ENCODE measurements at places on chromosomes 13 and 19. TPM values are rescaled to one million over a fixed set of nuclear protein-coding genes. Genes with fewer than 3 reads are reported as not detected.

GRCh38 chr19:30096596-30097370, 154.7 kb downstream of the URI1 start:
- no peak for DNase-seq
- no peaks in the 10 kb centered on the region for H3K4me1 ChIP-seq
- no peaks in the 10 kb centered on the region for H3K36me3 ChIP-seq
- H3K27me3 ChIP-seq: peaks cover 8% of the 10 kb centered on the region

- H3K4me3 ChIP-seq: no peak overlapping the region
- no peak for DNase-seq
- peaks cover 14% of the 10 kb centered on the region for H3K36me3 ChIP-seq
These were observed 56.5 kb downstream of the INTS6 start for GRCh38 chr13:51396352-51396751.

DNA sequence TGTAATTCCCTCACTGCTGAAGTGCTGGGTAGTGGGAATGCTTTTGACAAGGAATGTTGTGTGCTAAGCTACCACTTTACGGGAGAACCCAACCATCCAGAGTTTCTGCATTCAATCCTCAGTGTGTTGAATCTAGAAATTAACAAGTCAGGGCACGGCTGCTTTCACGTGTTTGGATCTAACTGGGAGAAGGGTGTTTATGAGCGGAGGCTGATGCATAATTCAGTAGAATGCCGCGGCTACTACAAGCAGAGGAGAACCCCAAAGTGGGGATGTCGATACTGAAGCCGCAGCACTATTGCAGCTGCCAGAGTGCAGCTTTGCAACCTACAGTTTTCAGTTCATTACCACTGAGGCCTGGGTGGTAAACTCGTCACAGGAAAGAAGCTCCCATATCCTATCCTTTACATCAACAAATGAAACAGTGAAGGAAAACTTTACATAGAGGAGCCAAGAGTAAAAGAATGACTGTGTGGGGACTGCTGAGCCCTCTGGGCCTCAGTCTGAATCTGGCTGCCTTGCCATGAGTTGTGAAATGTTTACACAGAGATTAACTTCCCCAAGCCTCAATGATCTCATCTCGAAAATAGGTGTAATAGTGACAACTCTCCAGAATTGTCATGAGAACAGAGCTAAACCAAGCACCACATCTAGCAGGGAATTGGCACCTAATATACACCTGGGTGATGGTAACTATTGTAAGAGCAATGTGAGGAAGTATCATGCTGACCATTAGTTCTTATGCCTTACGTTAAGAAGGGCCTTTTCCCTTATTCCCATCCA, 531.7 kb downstream of the MYO16 start:
- H3K4me3 ChIP-seq: no peak overlapping the region
- no peak for DNase-seq
- H3K27me3 ChIP-seq: no peaks in the 10 kb centered on the region
- no peak overlapping the region for H3K27ac ChIP-seq

DNA sequence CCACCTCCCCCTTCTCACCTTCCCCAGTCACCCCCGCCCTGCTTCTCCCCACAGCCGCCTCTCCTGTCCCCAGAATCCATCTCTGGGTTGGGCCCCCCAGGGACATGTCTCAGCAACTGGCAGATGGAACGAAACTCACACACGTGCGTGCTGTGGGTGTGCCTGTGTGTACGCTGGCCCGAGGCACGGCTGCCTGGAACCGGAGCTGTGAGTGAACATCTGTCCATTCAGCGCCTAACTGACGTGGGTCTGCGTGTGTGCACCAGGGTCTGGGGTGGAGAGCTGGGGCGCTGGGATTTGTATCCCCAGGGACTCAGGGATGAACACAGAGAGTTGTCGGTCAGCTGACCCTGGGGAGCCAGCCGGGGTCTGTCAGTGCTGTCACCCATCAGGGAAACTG, 752 bp upstream of the HAS1 start:
- H3K4me1 ChIP-seq: peaks cover 31% of the 10 kb centered on the region
- H3K27ac ChIP-seq: no peak overlapping the region
- H3K4me3 ChIP-seq: no peak overlapping the region
- no peak for DNase-seq

The SIGLEC9 gene
- total RNA-seq: not detected

- peak overlapping the region; percentile 49 for H3K27ac ChIP-seq
- peaks cover 15% of the 10 kb centered on the region for H3K4me1 ChIP-seq
- no peak for DNase-seq
- peaks cover 5% of the 10 kb centered on the region for H3K27me3 ChIP-seq
These were observed 1.7 kb downstream of the SAMD1 start for GRCh38 chr19:14088634-14089411.

GRCh38 chr19:14577885-14578427, 4.9 kb upstream of the CLEC17A start:
- no peak overlapping the region for H3K4me3 ChIP-seq
- no peak for DNase-seq
- peaks cover 18% of the 10 kb centered on the region for H3K4me1 ChIP-seq
- no peaks in the 10 kb centered on the region for H3K36me3 ChIP-seq
- H3K27me3 ChIP-seq: no peaks in the 10 kb centered on the region

DNA sequence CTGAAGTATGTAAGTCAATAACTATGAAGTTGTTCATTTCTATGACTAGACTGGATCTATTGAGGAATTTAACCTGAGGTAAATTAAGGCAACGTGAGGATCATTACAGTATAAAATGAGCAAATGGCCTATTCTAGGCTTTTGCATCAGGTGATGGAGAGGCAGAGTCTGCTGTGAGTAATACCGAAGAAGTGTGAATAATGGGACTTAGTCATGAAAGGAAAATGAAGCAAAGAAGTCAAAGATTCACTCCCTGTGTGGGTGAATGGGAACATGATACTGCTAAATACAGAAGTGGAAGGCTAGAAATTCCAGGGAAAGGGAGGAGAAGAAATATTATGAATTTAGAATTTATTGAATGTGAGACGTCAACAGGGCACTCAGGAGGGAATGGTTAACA, 774.1 kb downstream of the LIG4 start:
- no peak overlapping the region for H3K27ac ChIP-seq
- no peaks in the 10 kb centered on the region for H3K36me3 ChIP-seq
- no peaks in the 10 kb centered on the region for H3K4me1 ChIP-seq
- H3K27me3 ChIP-seq: peaks cover 2% of the 10 kb centered on the region
- no peak for DNase-seq

DNA sequence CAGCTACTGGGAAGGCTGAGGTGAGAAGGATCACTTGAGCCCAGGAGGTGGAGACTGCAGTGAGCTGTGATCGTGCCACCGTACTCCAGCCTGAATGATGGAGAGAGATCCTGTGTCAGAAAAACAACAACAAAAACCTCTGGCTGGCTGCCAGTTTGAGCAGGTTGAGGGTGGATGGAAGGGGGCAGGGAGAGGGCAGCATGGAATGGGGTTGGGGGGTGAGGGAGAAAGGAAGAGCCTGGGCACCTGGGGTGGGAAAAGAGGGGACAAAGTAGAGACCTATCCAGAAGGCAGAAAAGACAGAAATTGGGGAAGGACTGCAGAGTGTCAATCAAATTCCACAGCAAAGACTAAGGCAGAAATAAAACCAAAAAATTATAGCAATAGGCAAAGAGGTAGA, 4.7 kb downstream of the SLC1A5 start:
- peaks cover 47% of the 10 kb centered on the region for H3K36me3 ChIP-seq
- no peak for DNase-seq
- H3K27me3 ChIP-seq: peaks cover 4% of the 10 kb centered on the region
- H3K4me3 ChIP-seq: peak overlapping the region; percentile 97
- peak overlapping the region; percentile 97 for H3K27ac ChIP-seq

The AMH gene
- 1.0 TPM for total RNA-seq

DNA sequence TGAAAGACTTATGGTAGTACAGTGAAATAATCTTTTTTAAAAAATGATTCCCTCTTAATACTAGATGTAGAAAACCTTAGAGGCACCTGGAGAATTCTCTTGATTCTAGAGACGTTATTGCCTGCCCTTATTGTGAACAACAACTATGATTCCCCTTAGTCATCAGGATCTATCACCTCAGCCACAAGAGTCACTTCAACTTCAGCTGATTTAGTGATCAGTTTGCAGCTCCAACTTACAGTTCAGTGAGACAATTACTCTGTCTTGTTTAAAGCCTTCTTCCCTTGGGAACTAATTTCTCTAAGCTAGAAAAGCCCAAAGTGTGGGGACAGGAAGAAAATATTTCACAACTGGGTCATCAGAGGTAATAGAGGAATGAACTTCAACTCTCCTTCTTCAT, 254.3 kb upstream of the SLITRK1 start:
- no peaks in the 10 kb centered on the region for H3K27me3 ChIP-seq
- DNase-seq: no peak
- no peak overlapping the region for H3K4me3 ChIP-seq

The SEMA6B gene
- 0.15 TPM for total RNA-seq

The ZNF175 gene
- total RNA-seq: 25.3 TPM

- H3K27me3 ChIP-seq: peaks cover 22% of the 10 kb centered on the region
- no peaks in the 10 kb centered on the region for H3K36me3 ChIP-seq
- peak; percentile 54 for DNase-seq
- H3K27ac ChIP-seq: no peak overlapping the region
- H3K4me1 ChIP-seq: no peaks in the 10 kb centered on the region
These were observed 5.3 kb upstream of the CEACAM21 start for GRCh38 chr19:41570639-41571112.

GRCh38 chr13:43111559-43112400, 88.4 kb downstream of the DNAJC15 start:
- H3K27ac ChIP-seq: no peak overlapping the region
- peaks cover 29% of the 10 kb centered on the region for H3K4me1 ChIP-seq
- DNase-seq: no peak
- no peak overlapping the region for H3K4me3 ChIP-seq

The GSX1 gene
- not detected for total RNA-seq

DNA sequence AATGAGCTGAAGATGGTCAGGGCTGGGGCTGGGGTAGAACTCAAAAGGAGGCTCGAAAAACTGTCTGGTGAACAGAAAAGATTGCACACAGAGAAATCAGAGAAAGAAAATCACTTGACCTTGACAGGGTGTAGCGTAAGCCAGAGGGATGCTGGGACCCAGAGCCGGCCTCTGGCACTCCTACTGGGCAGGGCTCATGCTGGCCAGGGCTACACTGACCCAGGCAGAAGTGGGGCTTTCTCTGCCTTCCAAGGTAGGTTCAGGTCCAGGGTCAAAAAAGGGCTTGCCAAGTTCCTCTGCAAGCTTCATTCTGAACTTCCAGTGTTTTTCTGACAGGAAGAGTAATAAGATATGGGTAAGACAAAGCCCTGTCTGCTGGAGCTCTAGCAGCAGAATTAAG, 56.2 kb downstream of the LATS2 start:
- H3K27ac ChIP-seq: peak overlapping the region; percentile 21
- H3K36me3 ChIP-seq: peaks cover 43% of the 10 kb centered on the region
- H3K4me1 ChIP-seq: peaks cover 41% of the 10 kb centered on the region
- H3K27me3 ChIP-seq: peaks cover 2% of the 10 kb centered on the region
- no peak overlapping the region for H3K4me3 ChIP-seq

DNA sequence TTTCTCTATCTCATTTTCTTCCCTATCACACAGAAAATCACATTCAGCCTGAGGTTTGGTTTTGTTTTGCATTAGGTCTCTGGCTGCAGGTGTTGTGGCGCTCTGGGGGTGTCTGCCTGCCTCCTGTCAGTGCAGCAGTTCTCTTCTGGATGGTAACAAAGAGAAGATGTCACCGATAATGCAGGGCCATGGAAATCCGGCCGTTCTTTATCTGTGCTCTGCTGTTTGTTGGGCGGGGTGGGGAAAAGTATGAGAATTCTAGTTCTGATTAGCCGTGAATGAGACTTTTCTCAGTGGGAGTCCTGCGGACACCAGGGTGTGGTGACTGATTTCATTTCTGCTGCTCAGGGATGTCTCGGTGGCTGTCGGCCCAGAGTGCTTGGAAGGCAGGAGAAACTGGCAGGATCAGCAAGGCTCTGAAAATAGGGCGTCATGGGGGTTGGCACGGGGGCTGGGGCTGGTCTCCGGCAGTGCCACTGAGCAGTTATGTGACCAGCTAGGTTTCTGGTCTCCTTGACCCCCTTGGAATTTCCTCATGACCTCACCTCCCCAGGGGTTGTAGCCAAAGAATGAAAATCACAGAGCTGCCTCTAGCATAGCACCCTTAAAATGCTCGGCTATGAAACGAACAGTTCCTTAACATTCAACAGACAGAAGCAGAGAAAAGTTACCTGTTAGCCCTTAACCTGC, 5.0 kb downstream of the RNF113B start:
- peaks cover 17% of the 10 kb centered on the region for H3K36me3 ChIP-seq
- peaks cover 73% of the 10 kb centered on the region for H3K4me1 ChIP-seq
- H3K4me3 ChIP-seq: peak overlapping the region; percentile 81
- peaks cover 3% of the 10 kb centered on the region for H3K27me3 ChIP-seq

- no peak overlapping the region for H3K4me3 ChIP-seq
- no peaks in the 10 kb centered on the region for H3K36me3 ChIP-seq
- no peak for DNase-seq
- no peak overlapping the region for H3K27ac ChIP-seq
- H3K4me1 ChIP-seq: no peaks in the 10 kb centered on the region
- peaks cover 2% of the 10 kb centered on the region for H3K27me3 ChIP-seq
These were observed 194.3 kb downstream of the TEX29 start for GRCh38 chr13:111514610-111515306.

GRCh38 chr19:51593969-51594773, 23.1 kb downstream of the ZNF175 start:
- H3K27ac ChIP-seq: peak overlapping the region; percentile 4
- no peaks in the 10 kb centered on the region for H3K27me3 ChIP-seq
- peak; percentile 97 for DNase-seq
- peaks cover 16% of the 10 kb centered on the region for H3K36me3 ChIP-seq

GRCh38 chr13:23354520-23354919, 79.0 kb downstream of the SACS start:
- no peaks in the 10 kb centered on the region for H3K27me3 ChIP-seq
- DNase-seq: no peak
- no peak overlapping the region for H3K27ac ChIP-seq
- no peak overlapping the region for H3K4me3 ChIP-seq
- peaks cover 44% of the 10 kb centered on the region for H3K36me3 ChIP-seq
